ENCODE measurements at places on chromosomes 2 and 18.
A peak's percentile ranks its signal among the peaks of the same experiment; 100 is the strongest.

DNA sequence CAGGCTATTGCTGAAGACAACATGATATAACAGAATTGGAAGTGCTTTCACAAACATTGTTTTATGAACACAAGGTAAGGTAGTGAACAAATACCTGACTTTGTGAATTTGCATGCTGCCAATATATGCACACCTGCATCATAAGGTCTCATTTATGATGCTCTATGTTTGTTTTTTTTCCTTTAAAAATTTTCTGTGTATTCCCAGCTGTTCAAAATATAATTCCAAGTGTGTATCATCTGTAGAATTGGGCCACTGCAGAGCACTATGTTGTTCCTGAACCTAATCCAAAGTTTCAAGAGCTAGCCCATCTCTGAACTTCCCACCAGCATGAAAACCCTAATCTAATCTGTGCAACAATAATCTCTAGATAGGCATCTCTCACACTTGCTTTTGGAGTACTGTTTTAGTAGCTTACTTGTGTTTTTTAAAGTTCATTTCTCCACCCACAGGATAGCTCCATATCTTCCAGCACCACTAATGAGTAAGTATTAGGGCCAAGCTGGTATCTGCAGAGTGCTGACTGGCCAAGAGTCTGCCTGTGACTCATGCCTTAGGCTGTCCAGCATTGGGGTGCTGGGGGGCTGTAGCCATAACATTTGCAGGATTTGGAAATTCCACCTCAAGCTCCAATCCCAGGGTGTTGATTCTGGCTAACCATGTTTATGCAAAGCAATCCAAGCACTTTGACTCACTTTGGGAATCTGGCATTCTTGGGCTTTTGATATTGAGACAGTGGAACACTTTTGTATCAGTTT lies 208.2 kb upstream of the REV1 start:
- peak; percentile 65 for DNase-seq

- no peak for DNase-seq
These were observed 2.1 kb downstream of the POMC start for GRCh38 chr2:25165992-25166875.

- no peak for DNase-seq
These were observed 391.2 kb downstream of the PTPRM start for GRCh38 chr18:7958081-7958896.

- no peak for DNase-seq
These were observed 153.2 kb upstream of the MYT1L start for GRCh38 chr2:2484301-2484700.

DNA sequence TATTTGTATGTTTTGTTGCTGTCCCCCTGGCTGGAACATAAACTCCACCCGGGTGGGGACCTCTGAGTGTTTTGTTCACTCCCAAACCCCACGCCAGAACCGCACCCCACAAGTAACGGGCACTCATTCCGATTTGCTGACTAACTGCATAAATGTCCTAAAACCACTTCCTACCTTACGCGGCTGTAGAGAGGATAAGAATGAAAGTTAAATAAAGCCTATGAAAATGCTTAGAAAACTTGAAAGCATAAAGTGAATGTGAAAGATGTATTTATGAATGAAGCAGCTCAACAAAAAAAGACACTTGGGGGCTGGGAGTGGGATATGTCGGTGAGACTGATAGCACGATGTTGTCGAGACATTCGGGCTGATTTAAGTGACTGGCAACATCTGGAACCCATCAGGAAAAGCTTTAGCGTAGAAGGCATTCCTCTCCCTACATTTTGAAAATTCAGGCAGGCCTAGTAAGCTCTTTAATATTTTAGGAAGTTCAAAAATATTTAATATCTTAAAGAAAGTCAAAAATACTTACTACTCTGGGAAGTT lies 206.7 kb downstream of the SH3RF3 start:
- peak; percentile 65 for DNase-seq

DNA sequence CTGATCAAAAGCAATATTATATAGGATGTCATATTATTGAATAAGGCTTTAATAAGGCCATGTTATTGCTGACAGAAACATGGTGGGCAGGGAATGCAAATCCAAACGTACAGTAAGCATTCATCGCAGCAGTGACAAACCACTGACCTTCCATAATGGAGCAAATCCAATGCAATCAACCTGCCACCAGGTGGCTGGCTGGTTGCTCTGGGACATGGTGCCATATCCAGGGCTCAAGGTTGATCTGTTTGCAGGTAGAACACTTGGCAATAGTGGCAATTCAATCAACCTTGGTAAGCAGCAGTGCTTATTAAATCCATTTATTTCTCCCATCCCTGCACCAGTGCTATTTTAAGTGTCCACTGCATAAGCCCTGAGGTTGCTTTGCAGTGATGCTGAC lies 75.4 kb downstream of the CERKL start:
- DNase-seq: no peak

DNA sequence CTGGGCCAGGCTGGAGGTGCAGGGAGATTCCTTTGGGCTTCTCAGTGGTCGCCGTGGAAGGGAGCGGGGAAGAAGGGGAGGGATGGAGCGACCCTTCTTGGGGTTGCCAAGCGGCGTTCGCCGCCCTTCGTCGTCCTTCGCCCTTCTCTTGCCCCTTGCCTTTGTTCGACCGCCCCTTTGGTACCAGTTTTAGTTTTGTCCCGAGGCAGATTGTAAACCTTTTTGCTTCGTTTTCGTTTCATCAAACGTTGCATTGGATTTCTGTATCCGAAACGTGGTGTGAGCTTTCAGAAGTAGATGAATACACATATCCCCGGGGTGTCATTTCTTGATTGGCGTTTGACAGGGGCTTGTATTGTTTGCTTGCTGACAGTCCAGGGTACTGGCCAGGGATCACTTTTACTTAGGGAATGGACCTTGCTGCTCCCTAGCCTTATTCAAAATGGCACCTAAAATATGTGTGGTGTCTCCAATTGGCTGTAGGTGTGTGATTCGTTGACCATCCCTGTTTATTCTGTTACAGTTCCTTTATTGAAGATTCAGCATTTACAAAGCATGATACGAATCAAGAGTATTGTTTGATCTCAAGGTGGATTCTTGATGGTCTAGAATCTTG lies 788 bp downstream of the USP14 start:
- DNase-seq: peak; percentile 3

DNA sequence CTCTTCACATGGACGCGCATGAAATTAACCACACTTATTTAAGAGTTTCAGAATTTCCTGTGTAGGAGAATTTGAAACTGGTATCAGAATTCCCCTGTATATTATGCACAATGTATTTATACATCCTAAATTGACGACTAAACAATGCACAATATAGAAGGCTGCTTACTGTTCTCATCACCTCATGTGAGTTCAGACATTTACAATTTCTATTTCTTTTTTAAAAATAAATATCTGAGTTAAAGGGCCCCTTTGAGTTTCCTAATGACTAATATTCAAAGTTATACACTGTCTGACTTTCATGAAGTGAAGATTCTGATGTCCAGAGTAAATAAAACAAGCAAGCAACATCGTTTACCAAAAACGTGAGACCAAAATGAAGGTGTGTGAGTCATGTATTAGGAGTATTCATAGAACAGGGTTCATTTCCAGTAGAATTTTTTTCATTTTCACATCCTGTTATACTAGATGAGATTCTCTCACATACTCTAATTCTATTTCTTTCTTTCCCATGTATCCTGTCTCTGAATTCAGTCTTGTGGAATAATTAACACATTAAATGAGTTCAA lies 406.2 kb downstream of the NUP35 start:
- no peak for DNase-seq

DNA sequence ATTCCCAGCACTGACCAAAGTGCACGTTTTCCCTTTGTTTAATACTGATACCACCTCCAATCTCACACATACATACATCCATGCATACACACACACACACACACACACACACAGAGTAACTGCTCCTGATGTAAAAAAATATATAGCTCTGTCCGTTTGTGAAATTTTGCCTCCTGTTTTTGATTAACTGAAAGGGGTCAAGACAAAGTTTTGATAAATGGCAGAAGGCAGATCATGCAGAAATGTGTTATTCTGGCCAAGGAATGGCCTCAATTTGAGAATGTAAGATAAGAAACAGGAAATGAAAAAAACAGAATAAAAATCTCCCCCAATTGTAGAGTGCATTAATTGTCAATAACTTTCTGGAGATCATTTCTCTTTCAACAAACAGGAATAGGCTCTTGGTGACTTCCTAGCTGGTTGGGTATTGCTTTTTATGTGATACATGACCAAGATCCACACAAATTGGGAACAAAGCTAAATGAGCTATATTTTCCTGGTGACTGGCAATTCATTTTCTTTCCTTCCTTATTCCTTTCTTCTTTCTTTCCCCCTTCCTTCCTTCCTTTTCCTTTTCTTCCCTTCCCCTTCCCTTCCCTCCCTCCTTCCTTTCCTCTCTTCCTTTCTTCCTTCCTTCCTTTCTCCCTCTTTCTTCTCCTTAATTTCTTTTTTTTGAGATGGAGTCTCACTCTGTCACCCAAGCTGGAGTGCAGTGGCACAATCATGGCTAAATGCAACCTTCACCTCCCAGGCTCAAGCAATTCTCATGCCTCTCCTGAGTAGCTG lies 88.9 kb upstream of the PMAIP1 start:
- DNase-seq: no peak

DNA sequence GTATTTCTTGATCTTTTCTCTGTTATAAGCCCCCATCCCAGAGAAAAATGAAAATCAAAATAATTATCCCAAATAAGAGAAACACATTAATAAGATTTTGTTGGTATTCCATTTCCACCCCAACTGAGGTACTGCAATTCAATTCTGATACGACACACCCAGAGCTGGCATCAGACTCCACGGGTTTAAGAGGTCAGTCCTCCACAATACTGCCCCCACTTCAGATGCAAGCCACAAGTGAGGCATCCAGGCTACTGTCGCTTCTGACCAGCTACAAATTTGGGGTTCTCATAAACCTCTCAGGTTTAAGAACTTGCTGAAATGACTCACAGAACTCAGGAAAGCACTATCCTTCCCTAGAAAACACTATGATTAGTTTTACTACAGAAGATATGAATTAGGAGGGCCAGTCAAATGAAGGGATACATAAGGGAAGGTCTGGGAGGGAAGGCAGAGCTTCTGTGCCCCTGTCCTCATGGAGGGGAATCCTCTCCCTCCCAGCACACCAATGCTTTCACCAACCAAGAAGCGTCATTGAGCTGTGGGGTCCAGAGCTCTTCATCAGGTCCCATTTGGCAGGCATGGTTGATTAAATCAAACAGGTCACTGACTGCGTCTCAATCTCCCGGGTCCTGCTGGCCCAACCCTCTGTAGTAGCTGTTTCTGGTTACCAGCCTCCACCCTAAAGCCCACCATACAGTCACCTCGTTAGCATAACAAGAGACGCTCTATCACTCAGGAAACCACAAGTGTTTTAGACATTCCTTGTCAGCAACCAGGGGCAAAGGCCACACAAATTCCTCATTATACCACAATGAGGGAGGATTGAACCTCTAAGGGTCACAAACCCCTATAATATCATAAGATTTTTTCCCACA lies 46.2 kb downstream of the IWS1 start:
- DNase-seq: no peak

- peak; percentile 90 for DNase-seq
These were observed 92.6 kb upstream of the FAM117B start for GRCh38 chr2:202542142-202542541.

DNA sequence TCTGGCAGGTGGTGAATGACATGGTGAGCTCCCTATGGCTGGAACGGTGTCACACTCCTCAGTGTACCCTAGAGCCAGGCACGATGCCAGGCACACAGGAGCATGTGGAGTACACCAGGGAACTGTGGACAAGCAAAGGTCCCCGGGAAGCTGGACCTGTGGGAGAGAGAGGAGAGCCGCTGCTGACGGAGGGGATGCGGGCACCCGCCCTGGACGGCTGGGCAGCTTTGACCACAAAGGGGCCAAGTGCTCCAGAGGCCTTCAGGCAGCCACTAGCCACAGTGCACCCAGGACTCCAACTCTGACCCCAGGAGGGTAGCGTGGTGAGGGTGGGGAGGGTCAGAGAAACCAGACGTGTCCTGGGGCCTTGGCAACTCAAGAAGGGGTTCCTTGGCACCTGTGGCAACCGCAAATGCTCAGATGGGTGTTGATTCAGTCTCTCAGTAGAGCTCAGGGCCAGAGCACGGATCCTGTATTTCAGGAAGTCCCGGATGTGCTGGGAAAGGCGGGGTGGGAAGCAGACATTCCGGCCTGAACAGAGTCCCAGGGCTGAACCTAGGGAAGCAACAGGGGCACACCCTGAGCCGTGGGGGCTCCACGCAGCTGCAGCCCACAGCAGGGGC lies 2.3 kb upstream of the MAB21L4 start:
- peak; percentile 50 for DNase-seq
